ENCODE measurements at places on chromosomes 2 and 18.

GRCh38 chr2:179602452-179602851 lies 259.0 kb downstream of the ZNF385B start:
- DNase-seq, result no peak

GRCh38 chr2:23456396-23456795 lies 71.4 kb downstream of the KLHL29 start:
- no peak for DNase-seq

DNA sequence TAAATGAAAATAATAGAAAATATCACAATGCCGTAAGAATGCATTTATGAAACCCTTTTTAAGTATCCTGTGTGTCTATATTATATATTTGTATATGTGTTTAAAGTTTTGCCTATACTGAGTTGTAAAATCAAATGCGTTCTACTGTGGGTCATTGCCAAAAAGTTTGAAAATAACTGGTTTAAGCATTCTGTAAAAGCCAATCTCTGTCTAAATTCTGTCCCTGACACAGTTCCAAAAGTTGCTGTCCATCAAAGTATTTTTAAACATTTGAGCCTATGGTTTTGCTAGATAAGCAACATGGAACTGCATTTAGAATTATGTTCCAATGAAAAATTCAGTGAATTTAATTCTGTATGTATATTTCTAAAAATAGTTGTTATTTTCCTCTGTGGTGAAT lies 1360.4 kb upstream of the CRIM1 start:
- no peak for DNase-seq

- no peak for DNase-seq
These were observed 5.4 kb downstream of the PID1 start for GRCh38 chr2:229265727-229266126.

DNA sequence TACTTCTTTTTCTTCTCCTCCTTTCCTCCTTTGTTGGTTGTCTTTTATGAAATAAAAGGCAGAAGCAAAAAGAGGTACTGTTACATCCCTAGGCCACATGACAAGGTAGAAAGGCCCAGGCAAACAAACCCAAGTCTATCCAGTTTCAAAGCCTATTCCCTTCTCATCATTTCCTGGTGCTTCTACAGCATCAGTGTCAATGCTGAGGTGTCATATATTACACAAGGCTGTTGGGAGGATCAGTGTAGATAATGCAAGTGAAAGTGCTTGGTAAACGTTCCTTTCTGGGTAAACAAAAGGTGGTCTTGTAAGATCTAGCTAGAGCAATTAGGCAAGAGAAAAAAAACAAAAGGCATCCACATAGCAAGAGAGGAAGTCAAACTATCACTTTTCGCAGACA lies 64.9 kb downstream of the EVA1A start:
- no peak for DNase-seq

- no peak for DNase-seq
These were observed 40.6 kb downstream of the NCK2 start for GRCh38 chr2:105785095-105785847.

DNA sequence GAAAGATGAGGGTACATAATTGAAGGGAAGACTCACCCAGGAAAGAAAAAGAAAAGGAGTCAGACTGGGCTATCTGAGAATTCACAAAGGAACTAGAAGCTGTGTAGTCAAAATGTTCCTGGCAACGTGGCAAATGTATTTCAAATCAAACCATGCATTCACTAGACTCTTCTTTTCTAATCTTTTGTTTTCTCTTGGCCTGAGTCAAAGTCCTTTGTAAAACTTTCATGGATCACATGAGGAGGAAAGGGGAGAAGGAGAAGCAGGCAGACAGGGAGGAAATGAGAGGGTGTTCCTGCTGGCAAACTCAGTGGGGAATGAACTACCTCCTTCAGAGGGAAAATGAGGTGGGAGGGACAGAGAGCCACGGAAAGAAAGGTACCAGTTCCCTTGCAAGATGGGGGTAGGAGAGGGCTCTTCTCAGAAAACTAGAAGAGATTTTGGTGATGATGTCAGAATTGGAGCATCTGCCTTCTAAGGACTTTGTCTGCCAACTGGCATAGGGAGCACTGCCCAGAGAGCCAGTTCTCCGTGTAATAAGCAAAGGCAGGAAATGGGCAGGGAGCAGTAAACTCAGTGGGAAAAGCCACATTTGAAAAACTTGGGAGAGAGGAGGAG lies 51.4 kb downstream of the SLC8A1 start:
- DNase-seq, result no peak

- DNase-seq, result no peak
These were observed 3.9 kb downstream of the KCTD1 start for GRCh38 chr18:26544451-26544850.

DNA sequence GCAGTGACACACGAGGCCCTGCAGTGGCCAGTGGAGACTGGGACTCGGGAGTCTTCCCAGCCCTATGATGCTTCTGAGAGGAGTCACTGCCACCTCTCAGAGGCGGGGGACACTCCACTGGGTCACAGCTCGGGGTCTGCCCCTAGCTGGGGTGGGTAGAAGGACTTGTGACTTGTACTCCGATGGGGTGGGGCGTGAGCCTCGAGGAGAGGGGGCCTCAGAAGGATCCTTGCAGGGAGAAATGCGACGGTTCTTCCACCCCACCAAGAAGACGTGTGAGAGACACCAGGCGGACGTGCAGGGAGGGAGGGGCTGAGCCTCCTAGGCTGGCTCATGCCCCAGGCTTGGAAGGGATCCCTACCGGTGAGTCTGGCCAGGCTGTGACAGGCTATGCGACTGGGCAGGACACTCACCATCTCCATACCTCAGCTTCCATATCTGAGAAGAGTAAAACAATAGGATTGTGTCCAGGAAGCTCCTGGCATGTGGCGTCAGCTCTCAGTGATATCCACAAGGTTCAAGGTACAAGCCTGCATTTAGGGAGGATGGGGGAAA lies 11.1 kb upstream of the OTOS start:
- no peak for DNase-seq

GRCh38 chr2:241865957-241866789 lies 3.4 kb upstream of the RTP5 start:
- DNase-seq, result peak; percentile 35

DNA sequence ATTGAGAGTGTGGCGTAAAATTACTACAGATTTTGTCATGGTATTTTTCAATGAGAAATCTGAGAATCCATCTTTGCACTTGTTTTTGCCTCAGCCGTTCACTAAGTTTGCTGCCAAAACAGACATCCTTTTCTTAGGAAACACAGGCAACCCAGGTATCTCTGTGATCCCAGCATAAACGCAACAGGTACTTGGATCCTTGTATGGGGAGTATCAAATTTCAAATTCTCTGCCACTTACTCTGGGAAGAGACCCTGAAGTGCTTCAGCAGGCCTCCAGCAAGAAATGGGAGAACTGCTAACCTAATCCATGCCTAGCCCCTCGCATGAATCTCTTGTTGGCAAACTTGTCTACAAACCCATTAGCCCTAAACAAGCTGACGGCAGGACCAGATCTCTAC lies 83.1 kb downstream of the BCL11A start:
- DNase-seq, result no peak

- DNase-seq, result no peak
These were observed 22.9 kb upstream of the TMEM87B start for GRCh38 chr2:112032224-112032586.

- DNase-seq, result no peak
These were observed 264.1 kb upstream of the MEIS1 start for GRCh38 chr2:66170744-66171330.

DNA sequence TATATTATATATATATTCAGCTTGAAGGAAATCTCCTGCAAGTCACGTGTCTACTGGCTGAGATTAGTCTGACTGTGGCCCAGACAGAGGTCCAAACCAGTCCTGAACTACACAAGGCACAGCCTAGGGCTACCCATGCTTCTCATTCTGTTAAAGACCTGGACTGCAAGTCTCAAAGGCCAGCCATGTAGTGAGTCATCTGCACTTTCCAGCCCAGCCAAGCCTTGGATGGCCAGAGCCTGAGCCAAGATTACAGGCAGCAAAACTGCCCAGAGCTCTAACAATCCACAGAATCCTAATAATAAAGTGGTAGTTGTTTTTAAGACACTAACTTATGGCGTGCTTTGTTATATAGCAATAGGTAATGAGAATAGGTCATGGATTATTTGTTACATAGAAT lies 259.6 kb downstream of the SS18 start:
- no peak for DNase-seq

DNA sequence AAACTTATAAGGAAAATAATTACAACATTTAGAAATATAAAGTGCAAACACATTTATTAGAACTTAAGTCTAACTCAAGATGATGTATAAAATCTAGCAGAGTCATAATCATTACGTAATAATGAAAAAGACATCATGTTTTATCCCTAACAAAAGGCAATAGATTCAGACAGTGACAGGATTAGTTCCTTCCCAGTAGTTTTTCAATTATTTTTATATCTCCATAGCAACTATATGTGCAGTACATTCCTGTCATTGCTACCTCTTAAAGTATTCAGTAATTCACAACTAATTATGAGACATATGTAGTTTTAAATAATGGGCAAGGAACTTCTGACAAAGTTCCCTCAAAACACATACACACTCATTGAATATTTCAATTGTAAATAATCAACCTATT lies 687.9 kb downstream of the CCDC85A start:
- no peak for DNase-seq

- no peak for DNase-seq
These were observed 37.0 kb upstream of the CASP8 start for GRCh38 chr2:201223089-201224073.

- DNase-seq, result no peak
These were observed 18.6 kb upstream of the SKA1 start for GRCh38 chr18:50356036-50356945.

DNA sequence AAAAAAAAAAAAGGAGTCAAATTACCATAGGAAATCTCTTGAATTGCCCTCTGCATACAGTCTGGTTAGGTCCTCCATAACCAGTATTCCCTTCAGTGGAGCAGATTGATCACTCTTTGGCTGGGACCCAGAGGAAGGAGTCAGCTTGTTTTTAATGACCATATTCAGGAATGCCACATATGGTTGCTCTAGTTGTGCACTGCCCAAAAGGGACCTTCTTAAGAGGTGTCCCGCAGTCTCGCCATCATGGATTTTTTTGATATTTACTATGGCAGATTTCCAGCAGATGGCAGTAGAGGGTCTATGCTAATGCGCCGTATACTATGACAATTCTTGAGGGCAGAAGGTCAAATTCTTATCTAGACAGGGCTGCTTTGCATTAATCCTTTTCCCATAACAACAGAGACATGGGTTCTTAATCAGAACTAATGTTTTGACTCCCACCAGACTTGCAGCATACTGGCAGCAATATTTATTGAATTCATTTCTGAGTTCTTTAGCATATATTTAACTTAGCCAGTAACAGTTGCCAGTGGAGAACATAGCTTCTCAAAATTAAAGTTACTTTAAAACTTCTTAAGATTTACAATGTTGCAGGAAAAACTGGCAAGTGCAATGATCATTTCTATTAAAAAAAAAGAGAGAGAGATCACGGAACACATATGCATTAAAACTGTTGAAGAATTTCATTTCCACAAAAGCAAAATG lies 31.8 kb upstream of the INPP4A start:
- DNase-seq, result peak; percentile 83

DNA sequence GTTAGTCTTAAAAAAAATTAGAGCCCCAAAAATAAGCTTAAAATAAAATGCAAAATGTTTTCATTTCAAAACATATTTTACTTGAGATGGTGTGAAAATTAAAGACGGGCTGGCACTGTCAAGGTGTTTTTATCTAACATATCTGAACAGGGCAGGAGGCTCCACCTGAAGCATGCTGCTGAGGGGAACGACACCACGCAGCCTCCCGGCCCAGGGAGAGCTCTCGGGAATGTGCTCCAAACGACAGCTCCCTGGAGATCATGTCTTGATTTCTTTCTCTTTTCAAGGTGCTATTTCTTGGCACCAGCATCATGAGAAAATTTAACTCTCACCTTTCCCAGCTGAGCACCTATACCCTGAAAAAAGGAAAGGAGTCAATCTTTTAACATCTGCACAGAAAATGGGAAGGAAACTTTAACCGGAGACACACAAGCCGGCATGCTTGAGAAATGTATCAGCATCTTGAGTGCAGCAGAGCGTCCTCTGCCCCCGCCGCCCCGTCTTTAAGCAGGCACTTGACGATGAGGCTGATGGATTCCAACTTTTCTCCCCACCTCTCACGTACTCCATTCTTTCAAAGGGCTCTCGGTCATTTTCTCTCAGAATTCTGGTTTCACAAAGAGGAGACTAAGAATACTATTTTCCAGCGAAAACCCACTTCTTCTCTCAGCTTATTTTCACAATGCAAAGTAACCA lies 56.6 kb downstream of the EIPR1 start:
- DNase-seq, result no peak

GRCh38 chr2:58063641-58064040 lies 17.0 kb downstream of the VRK2 start:
- no peak for DNase-seq

DNA sequence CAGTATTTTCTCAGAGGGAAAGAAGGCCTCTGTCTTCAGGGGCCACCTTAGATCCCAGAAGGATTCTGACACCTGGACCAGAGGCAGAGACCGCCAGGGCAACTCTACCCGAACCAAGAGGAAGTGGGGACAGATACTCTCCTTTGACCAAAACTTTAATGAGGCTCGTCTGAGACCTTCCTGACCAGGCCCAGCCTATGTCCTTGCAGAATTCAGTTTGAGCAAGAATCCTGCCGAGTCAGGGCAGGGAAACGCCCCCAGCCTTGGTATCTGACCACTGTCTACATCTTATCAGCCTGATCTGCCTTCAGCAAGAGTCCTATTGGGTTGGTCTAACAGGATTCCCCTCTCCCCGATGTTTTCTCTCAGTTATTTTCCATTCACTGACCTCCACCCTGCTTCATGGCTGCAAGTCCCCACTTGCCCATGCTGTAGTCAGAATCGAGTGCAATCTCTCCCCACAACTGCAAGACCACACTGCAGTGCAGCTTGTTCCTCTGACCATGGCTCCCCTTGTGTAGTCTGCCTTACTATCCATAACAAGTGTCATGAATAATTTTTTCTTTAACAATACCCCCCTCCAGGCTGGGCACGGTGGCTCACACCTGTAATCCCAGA lies 95.0 kb downstream of the MSH2 start:
- no peak for DNase-seq

- no peak for DNase-seq
These were observed 75.3 kb downstream of the ARHGEF4 start for GRCh38 chr2:130911996-130912395.

DNA sequence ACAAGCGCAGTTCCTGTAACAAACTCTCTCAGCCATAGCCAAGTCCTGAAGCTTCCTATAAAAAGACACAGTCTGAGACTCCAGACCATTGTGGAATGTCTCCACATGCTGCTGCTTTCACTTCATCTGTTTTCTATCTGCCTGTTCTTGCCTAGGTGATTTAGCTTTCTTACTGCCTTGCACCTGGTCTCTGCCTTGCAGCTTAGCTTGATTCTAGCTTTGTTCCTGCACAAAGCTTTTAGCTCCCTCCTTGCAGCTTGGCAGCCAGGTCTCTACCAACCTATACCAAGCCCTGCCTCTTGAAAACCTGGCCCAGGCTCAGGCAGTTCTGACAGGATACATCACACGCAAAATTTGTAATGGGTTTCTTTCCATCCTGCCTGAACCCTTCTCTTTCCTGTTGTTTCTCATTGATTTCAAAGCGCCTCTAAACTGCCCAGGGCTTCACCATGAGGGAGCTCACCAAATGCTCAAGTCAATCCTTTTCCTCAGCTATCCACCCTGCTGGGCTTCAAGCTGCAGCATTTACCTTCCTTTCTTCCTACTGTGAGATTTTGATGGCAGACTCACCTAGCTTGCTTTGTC lies 941.3 kb upstream of the NXPH2 start:
- DNase-seq, result no peak

Measured in CD4-positive, alpha-beta T cell treated with Interleukin-21 for 1 hour (primary cell).